Fibroblast of mammary gland (primary cell): ENCODE measurements at places on chromosomes 12 and 14.

DNA sequence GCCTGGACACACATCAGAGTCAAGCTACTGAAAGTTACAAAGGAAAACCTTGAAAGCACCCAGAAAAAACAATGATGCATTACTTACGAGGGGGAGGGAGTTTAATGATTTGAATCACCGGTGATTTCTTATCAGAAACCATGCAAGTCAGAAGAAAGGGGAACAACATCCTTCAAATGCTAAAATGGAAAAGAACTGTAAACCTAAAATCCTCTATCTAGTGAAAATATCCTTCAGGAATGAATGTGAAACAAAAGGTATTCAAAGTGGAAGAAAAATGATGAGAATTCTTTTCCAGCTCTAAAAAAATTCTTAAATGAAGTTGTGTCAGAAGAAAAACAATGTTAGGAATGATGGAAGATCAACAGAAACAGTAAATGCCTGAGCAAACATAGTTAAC, 16.8 kb downstream of the SCAF11 start:
- peak; percentile 16 for DNase-seq

DNA sequence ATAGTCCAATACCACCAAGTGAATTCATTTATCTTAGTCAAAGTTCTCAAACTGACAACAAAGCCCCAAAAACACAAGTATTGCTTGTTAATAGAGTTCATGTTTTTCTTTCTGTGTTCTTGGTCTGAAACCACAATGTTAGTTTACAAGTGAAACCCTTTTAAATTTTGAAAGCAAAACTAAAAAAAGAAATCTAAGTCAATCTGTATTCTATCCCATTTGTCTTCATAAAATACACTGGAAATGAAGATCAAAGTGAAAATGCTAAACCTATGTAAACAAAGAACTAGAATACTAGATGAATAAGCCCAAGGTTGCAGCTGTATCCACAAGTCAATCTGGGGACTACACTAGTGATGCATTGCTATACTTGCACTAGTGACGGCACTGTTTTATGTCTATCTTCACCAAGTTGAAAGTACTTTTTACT, 10.4 kb downstream of the MAP4K5 start:
- DNase-seq, result peak; percentile 41

GRCh38 chr12:103505371-103506236, 9.8 kb upstream of the C12orf42 start:
- no peak for DNase-seq

- peak; percentile 48 for DNase-seq
These were observed 480 bp downstream of the SCAF11 start for GRCh38 chr12:45989721-45990467.

DNA sequence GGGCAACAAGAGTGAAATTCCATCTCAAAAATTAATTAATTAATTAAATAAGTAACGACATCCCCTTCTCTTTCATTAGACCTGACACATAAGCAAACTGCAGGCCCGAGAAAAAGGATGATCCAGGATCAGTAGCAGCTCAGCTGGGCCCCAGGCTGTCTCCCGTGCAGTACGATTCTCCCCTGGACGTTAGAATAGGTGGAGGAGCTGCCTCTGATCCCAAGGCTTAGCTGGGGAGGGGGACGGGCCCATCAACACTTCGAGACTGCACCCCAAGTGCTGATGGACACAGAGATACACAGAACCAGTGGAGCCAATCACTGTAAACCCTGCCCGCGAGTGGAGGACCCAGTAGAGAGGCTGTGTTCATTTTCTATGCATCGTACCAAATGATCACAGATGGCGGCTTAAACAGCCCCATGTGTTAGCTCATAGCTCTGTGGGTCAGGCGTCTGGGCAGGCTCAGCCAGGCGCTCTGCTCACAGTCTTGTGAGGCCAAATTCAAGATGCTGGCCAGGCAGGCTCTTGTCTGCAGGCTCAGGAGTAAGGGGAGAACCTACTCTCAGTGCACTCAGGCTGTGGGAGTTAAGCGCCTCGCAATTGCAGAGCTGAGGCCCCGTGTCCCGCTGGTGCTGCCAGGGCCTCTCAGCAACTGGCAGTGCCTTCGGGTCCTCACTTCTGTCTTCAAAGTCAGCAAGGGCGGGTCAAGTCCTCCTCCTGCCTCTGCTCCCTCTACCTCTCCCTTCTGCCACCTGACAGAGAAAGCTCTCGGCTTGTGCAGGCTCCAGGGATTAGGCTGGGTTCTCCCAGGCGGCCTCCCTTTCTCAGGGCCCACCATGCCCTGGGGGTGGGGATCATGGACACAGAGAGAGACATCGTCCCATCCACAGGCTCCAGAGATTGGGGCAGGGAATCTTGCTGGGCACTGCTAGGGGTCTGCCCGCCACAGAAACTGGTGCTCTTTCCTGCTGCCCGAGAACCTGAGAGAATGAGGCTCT, 26.4 kb downstream of the RIMBP2 start:
- DNase-seq, result no peak

DNA sequence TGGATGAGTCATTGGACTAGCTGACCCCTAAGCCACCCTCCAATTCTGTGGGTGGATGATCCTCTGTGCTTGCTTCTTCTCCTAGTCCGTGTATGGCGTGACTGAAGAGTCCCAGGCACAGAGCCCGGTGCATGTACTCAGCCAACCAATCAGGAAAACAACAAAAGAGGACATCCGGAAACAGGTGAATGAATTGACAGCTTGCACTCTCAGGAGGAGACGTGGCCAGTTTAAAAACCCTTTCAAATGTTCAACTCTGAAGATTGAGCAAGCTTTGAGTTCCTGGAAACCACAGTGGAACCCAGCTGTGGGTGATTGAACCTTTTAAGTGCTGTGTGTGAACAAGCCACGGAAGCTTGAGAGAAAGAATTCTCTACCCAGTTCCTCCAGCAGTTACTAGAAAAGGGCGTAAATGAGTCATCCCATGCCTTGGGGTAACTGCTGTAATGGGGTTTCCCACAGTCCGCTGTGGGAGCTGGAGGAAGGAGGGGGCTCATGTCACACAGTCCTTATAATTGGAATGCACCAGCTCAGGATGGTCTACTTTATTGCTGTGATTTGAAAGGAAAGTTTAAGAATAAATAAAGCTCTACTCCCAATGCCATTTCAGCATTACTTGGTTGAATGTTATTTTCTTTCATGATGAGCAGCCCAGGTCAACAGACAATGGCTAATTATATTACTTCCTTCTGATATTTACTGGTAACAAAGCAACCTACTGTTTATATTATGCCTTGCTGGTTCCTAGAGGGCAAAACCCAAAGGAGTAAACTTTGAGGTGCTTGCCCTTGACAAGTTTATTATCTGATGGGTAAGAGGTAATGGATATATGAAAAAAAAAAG, 417.0 kb downstream of the DPF3 start:
- peak; percentile 49 for DNase-seq

- DNase-seq, result peak; percentile 31
These were observed 18.3 kb downstream of the ALDH6A1 start for GRCh38 chr14:74065746-74066575.

DNA sequence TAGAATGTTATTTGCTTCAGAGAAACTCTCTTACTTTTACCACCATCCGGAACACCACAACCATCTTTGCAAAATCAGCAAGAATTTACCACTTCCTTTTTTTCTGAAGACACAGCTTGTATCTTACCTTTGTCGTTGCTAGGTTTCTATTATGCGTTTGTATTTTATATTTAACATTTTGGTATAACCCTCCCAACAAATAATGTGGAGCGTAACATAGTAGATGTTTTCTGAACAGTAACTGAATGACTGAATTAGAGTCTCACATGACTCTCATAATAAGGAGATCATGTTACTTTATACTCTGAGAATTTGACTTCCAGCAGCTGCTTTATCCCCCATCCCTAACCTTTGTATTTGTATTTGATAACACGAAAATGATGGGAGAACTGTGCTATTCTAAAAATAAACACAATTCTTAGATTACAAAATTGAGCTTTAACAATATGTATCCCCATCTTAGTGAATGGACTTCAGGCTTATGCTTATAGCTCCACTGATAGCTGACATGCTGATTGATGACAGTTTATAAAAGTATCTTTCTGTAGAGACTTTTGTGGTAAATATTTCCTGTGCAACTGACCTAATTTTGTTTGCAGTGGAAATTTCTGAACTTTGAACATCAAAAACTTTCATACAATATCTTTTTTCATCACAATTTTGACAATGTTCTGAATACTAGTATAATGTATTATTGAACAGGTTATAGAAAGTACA, 7.9 kb upstream of the KLRB1 start:
- no peak for DNase-seq

- no peak for DNase-seq
These were observed 14.4 kb downstream of the CHFR start for GRCh38 chr12:132872975-132873421.

DNA sequence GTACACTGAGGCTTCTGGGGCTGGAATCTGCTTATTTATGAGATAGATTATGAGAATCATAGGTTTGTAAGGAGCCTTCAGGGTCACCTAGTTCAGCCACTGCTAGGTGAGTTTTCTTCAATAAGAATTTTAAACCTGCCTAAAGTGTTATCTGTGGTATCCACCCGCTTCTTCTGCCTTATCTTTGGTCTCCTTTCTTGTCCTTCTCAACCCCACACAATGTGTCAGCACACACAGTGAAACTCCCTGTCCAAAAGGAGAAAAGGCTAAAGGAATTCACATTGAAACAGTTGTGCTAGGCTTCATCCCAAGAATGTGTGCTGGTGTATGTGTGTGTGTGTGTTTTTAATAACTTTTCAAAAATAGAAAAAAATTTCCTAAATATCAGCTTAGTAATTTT, 259.3 kb upstream of the BTG1 start:
- no peak for DNase-seq
